Caudate nucleus (tissue), 63 donors: ENCODE measurements at places on chromosomes 6 and 20.
A peak's percentile ranks its signal among the peaks of the same experiment; 100 is the strongest.

DNA sequence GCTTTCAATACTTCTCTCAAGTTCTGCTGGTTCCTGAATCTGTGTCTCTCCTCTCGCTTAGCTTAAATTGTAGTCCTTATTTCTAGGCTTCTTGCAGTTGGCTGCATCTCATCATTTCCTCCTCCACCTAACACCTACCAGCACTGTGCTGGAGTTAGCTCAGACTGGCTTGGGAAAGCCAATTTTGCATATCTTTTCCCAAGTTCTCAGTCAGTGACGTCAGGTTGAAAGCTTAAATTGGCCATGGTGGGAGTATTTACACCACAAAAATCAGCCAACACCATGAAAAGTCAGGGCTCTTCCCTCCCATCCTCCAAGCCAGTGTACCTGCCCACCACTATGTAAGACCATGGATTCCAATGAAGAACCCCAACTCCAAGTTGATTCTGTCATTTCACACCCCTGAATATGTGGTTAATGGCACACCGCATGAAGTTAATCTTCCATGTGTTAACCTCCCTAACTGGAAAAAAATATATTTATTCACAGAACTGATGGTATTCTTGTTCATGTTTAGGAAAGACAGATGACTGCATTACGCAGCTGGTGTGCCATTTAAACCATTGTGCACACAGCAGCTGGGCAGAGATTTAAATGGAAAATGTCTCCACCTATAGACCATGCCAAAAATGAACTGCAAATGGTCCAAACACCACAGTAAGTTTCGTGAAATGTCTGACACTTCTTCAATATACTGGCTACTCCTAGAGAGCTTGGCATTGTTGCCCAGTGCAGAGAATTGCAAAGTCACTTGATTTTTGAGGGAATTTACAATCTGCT lies 274.1 kb upstream of the MAP3K7 start:
- no peak for DNase-seq

GRCh38 chr20:38092260-38092857 lies 58.8 kb downstream of the RPRD1B start:
- no peak for DNase-seq

- DNase-seq: no peak
Observed at GRCh38 chr6:158938811-158939254, 61.2 kb downstream of the RSPH3 start.

GRCh38 chr20:38219006-38219950 lies 41.3 kb downstream of the KIAA1755 start:
- no peak for DNase-seq

DNA sequence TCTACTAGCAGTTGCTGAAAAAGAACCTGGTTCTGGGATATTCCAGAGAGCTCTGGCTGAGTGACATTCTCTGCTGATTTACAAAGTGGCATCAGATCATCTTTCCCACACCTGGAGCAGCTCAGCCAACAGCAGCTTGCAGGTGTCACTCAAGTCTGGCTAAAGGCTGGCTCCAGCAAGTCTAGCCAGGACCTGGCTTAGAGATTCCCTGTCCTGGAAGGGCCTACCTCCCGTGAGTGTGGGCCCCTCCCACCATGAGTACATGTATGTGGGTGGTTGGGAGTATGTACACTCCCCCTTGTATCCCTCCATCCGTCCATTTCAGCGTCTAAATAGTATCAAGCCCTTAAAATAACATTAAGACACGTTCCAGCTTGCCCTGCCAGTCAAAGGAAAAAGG lies 539.3 kb upstream of the ID4 start:
- DNase-seq: no peak

DNA sequence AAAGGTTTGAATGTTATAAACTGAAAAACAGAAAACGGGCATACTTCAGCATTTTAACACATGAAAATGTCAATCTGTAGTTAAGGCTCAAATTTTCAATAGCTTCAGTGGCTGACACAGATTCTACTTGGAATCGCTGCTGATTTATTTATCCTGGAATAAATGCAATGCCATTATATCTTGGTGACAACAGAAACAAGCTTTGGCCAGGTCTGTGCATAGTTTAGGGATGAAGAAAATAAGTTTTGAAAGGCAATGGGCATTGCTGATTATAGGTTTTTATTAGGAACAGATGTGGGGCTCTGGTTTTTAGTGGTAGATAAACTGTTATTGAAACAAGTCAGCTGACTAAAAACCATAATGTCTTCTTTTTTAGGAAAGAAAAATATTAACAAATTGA lies 96.8 kb upstream of the SOX4 start:
- DNase-seq: no peak

GRCh38 chr20:23370873-23371272 lies 8.9 kb downstream of the GZF1 start:
- no peak for DNase-seq

DNA sequence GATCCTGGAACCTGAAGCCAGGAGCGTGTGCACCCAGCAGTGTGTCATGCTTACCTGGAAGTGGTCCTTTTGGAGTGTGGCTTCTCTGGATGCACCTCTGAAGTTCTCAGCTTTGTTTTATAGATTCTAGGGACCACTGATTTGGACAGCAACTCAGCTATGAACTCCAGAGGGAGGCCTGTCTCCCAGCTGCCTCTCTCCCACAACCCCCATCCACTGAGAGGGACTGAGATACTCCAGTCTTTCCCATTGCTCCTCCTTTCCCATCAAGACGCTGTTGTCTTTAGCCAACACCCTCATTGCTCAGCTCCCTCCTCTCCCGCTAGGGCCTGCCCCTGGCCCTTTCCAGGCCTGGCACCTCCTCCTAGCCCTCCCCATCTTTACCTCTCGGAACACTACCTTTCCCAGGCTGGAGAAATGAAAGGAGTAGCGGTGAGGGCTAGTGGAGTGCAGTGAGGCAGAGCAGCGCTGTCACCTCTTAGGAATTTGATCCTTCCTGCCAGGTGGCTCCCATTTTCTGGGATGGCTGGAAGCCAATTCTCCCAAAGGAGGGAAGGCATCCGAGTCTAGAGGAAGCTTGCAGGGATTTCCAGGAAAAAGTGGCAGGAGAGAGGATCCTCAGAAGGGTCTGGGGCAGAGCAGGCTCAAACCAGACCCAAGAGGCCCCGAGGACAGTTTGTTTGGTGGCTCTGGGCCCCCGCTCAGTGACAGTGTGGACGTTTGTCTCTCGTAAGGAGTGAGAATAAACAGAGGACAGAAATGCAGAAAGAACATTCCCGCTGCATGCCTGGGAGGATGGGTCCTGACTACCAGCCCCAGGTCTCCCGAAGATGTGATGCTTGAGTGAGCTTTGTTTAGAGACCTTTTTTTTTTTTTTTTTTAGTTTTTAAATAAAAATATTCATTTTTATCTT lies at the start of gene LRRN4:
Gene LRRN4, minus strand, starts transcription at position 285 of the 913 bp plus-strand sequence. CDS start 1,261 bp downstream, outside the sequence.
- no peak for DNase-seq

DNA sequence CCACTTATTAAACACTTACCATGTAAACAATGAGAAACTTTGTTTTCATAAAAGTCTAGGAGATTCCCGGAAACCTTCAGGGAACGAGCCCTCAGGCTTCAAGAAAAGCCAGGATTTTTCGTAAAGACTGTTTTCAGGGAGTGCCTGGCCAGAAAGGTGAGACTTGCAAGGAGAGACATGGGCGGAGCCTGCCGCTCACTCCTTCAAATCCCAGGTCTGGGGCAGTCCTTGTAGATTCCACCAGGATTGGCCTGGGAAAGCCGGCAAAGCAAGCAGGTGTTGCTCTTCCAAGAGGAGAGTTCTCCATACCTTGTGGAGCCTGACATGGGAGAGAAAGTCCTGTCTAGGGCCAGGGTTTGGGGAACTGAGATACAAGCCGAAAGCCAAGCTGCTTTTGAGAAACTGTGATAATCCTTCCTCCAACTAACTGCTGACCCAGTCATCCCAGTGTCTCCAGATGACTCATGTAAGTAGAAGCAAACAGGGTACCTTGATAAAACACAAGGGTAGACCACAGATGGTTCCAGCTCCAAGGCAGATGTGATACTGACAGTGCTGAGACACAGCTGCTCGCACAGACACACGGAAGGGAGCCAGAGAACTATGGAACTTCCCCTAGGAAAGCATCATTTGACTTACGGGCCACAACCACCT lies 69.4 kb upstream of the NAA20 start:
- no peak for DNase-seq

- DNase-seq: no peak
Observed at GRCh38 chr20:16240355-16240754, 332.9 kb downstream of the KIF16B start.

DNA sequence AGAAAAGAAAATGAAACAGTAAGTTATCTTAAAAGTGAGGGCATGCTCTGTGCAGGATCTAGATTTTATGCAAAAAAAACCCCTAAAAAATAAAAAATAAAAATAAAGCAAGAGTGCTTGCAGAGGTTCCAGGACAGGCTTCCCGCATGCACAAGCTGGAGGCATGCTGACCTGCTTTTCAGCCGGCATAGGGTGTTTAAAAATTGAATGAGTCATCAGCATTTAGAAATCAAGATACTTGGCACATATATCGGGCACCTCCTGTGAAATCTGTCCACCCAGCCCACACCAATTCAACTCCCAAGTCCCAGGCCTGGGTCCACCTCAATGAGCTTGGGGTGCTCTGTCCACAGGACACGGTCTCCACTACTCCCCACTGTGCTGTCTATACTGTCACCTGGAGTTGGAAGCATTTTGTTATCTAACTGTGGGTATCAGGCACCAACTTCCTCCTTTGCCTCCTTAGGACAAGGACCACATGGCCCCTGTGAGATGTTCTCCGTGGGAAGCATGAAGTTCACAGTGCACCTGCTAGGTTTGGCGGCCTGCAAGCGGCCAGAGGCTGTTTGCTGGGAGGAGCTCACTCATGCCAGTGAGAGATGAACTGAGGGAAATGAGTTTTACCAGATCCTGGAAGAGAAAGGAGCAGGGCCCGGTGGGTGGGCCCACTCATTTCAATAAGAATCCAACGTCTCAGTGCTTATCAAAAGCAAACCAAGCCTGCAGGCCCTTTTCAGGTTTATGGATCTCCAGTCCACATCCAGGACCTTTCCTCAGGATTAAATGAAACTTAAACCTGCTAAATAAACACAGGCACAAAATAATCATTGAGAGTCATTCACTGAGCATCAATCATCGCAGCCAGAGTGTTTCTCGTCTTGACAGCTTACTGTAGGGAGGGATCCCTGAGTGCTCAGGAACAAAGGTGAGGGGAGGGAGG lies 121.1 kb downstream of the FOXA2 start:
- DNase-seq: no peak

DNA sequence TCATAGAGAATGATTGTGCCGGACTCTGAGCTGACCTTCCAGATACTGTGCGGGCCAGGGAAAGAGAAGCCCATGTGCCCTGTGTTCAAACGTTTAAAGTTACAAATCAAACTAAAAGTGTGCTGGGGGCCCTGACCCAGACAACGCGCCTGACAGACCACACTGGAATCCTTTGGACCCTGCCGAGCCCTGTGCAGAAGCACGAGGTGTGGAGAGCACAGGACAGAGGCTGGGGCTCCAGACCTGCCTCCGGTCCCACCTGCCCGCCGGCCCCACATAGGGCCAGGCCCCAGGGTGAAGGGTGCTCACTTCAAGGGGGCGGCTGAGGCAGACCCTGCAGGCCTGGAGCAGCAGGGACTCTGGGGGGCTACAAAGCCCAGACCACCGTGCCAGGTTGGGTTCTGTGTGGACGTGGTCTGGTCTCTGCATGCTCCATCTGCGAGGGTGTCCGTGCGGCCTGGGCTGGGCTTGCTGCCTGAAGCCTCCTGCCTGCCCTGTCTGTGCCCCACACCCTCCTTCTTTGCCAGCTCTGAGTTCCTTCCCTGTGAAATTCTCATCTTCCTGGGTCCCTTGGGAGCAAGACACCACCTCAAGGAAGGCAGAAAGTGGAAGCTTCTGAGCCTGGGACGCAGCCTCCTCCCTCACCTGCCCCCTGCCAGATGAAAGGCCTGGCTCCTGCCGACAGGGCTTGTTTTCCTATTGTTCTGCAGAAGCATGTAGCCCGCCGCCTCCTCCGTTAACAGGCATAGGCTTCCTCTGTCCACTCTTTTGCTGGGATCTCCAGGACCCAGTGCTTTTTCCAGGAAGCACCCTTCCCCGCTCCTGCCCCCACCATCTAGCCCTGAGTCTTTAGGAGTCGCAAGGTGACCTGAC lies 186.2 kb downstream of the ERMARD start:
- DNase-seq: no peak

- DNase-seq: no peak
Observed at GRCh38 chr6:111683749-111684267, 78.1 kb upstream of the TRAF3IP2 start.

DNA sequence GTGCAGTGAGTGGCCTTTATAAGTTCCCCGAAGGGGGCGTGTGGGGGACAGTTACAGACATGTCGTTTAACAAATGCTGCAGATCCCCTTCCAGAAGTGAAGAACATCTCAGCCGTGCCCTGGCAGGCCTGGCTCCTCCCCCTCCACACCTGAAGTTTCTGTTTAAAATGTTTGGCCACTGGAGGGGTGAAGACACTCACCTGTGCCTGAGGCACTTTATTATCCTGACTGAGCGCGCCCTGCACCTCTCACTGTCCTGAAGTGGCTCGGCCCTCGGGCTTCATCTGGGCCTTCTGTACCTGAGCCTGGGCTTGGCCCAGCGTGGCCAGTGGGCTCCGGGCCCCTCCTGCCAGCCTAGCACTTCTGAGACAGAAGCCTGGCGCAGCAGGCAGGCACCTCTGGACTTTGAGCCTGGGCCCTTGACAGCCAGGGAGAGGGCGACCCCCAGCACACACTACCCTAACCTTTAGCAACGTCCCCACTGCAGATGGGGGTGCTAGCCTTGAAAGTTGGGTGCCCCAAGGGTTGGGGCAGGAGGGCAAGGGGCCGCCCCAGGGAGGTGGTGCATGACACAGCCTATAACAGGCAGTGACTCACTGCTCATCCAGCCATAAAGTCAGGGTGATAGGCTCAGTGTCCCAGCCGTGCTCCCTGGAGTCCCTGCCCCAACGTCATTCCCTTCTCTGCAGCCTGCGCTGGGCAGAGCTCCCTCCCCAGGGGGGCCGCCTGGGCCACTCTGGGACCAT lies 13.6 kb upstream of the GATA5 start:
- no peak for DNase-seq

GRCh38 chr20:1935696-1936366 lies 40.6 kb downstream of the SIRPA start:
- peak; percentile 71 for DNase-seq

GRCh38 chr6:31797588-31797987 lies 2.0 kb upstream of the VARS1 start:
- no peak for DNase-seq

- DNase-seq: no peak
Observed at GRCh38 chr6:139640448-139640847, 266.0 kb upstream of the CITED2 start.

- DNase-seq: no peak
Observed at GRCh38 chr20:17673084-17673483, 9.0 kb downstream of the RRBP1 start.

DNA sequence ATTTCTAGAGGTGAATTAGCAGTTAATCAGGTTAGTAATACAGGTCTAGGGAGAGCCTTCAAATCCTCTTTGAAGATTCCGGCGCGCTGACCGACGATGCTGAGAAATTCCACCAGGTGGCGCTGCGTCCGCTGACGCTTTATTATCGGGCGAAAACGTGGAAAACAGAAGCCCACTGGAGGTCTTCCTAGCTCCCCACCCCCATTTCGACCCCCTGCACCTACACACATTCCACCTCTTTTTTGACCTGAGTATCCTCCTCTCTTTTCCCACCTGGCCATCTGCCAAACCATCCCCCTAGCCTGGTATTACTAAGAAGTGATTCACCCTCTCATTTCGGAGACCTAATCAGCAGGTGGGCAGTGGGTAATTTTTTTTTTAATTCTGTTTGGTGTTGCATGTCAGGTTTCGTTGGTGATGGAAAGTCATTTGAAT lies 65.4 kb upstream of the RIN2 start:
- no peak for DNase-seq

GRCh38 chr6:142274656-142275055 lies 27.2 kb upstream of the ADGRG6 start:
- no peak for DNase-seq
